ENCODE measurements at places on chromosomes 3 and 15. TPM values are rescaled to one million over a fixed set of nuclear protein-coding genes. Genes with fewer than 3 reads are reported as not detected.

ERICH6 gene
- 0.46 TPM for total RNA-seq

EAF2 gene
- total RNA-seq: 11.3 TPM

DAZL gene
- total RNA-seq: 0.23 TPM

SAMD7 gene
- not detected for total RNA-seq

C2CD4A gene
- under 0.01 TPM for total RNA-seq

EFCC1 gene
- 1.6 TPM for total RNA-seq

BNC1 gene
- total RNA-seq: not detected

NEK10 gene
- total RNA-seq: 58.8 TPM

RAB43 gene
- 3.0 TPM for total RNA-seq

GOLGA6L7 gene
- not detected for total RNA-seq

DGKG gene
- 15.0 TPM for total RNA-seq

All from diencephalon (tissue), 1 donor.